ENCODE measurements at places on chromosomes 5 and 9.

DNA sequence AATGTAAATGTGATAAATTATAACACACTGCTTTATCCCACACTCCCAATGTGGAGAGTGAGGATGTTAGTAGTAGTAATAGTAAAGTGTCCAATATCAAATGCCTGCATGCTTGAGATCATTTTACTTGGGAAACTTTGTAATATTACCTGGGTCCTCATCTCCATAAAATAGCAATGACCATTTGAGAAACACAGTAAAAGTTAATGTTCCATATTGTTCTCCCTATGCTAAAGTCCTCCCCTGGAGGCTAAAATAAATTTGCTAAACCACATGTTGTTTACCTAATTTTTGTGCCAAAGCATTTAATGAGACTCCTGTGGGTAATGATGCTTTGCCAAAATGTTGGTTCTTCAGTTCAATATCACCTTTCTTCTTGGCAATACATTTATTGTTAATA is 291.2 kb downstream of the CDH10 start:
- DNase-seq = no peak

- DNase-seq = no peak
Observed at GRCh38 chr9:22124263-22125011, 115.3 kb upstream of the CDKN2B start.

- DNase-seq = no peak
Observed at GRCh38 chr5:71880536-71880935, 161.5 kb downstream of the CARTPT start.

DNA sequence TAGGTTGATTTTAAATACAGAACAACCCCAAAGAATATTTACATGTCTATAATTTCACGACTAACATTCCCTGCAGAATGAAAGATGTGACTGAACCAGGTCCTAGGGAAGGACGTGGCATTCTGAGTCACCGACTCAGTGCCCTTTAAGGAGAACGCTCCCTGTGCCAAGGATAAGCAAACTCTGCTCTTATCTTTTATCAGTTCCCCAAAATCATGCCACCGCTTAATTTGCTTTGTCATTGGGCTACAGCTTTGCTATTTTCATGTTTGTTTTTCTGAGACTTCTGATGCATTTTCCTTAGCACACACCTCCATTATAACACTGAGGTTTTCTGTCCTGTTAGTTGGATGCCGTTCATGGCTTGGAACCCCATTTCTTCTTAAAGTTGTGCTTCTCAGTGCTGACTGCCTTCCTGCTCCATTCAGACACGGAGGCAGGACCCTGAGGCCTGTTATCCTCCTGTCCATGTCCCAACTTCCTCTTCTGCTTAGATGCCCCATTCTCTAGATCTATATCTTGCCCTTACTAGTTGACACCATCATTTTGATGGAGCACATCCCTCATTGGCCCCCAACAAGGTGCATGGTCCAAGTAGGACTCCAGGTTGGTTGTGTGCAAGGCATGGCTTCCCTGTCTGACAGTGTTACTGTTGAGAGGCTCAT is 11.2 kb upstream of the SEMA4D start:
- no peak for DNase-seq

DNA sequence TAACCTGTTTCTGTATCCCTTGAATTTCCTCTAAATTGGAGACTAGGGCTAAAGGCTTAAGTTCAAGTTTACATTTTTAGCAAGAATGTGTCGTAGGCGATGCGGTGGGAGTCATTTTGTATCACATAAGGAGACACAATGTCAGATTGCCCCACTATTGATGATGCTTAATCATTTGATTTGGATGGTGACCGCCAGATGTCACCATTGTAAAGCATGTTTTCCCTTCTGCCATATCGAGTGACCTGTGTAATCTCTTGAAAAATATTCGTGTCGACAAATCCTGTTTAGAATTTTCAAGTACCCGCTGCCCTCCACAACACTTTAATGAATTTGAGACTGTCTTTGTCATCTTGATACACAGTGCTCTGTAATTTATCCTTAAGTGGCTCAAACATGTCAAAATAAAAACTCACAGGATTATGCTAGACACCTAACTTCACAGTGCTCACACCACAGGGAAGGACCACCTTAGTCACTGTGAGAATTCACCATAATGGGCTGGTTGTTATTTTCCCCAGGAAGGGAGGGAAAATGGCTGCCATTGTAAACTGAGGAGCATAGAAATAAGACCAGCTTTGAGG is 34.5 kb upstream of the SLC46A2 start:
- DNase-seq = no peak

- DNase-seq = no peak
Observed at GRCh38 chr5:112594941-112595340, 142.7 kb upstream of the APC start.

Measured in esophagus squamous epithelium (tissue), 5 donors.